ENCODE measurements at places on chromosomes 11 and 22.
A peak's percentile ranks its signal among the peaks of the same experiment; 100 is the strongest.

DNA sequence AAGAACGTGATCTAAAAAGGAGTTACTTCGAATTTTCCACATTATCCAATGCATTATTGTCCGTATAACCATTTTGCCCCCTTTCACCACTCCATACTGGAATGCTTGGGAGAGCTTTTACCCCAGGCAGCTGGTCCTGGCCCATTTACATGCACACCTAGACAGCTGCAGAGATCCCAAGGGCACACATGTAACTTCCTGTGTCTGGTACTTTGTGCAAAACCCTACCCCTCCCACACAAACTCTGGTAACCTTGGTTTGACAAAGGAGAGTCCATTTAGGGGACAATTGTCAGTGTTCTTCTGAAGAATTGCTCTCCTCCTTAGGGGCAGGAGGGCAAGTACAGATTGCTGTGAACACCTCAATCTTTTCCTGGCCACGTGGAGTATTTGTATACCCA lies 57.3 kb upstream of the SORL1 start:
- DNase-seq = no peak

GRCh38 chr22:48797731-48798130 lies 1029.9 kb downstream of the BRD1 start:
- DNase-seq = no peak

DNA sequence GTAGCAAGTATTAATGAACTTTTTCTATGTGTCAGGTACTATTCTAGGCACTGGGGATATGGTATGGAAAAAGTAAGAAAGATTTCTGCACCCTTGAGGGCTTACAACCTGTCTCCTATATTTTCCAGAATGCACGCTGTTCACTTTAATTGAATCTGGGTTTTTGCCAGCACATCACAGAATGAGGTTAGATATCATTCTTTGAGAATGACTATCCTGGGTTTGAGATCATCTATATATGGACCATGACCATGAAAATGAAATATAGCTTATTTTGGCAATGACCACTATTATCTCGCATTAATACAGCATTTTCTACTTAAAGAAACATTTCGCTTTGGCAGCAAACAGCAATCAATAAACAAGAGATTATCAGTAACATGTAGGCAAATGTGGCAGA lies 46.9 kb downstream of the C11orf71 start:
- DNase-seq = no peak

DNA sequence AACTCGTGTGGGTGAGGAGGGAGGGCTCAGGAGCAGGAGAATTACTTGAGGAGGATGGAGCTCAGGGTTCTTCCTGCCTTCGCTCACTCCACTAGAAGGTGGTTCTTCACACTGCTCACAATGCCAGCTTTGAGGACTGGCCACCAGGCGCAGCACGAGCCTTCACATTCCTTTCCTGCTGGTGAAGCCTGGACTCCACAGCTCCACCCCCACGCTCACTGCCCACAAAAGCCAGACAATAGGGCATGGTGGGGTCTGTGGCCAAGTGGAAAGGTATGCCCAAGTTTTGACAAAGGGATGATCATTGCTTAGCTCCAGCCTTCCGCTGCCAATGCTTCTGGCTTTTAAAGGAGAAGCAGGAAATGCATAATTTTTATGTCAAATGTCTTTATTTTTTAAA lies 58.0 kb upstream of the FADD start:
- no peak for DNase-seq

- DNase-seq = peak; percentile 47
Measured at GRCh38 chr11:117872420-117872961, 4.0 kb downstream of the FXYD6 start.

DNA sequence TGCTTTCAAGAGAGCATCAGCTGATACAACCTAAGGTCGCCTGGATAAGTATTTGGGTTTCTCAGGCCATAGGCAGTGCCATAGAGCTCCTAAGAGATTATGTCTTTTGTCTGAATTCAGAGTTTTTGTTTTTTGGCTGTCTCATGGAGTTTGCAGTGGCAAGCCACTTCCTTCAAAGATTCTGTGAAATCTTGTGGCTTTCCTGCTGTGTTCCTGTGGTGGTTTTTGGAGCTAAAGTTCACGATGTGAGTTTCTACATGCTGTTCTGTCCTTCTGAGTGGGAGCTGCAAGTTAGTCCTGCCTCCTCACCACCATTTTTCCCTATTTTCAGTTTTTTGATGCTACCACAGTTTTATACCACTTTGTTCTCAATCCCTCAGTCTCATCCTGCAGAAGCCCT lies 111.4 kb downstream of the COMMD9 start:
- no peak for DNase-seq

DNA sequence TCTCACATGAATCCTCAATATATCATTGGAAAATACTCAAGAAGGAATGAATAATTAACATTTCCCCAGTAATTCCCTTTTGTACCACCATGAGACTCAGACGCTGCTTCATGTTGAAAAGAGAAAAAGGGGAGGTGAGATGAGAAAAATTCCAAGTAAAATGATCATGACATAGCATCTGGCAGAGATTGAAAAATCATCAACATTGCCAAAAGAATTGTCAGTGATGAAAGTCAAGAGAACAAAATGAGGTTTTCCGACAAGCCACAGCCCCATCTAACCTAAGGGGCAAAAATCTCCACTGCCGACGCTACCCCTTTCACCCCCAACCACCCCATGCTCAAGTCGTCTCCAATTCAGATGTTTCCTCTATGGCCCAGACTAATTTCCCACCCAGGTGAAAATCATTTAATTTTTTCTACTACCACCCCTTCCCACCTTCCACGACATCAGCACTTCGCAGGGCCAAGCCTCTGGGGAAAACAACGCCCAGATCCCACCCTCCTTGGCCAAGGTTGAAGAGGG lies 1.2 kb downstream of the RAB6A start:
- DNase-seq = no peak

GRCh38 chr11:78418584-78419211 lies 1.1 kb upstream of the GAB2 start:
- no peak for DNase-seq

GRCh38 chr11:87810486-87810885 lies 364.8 kb downstream of the RAB38 start:
- no peak for DNase-seq

DNA sequence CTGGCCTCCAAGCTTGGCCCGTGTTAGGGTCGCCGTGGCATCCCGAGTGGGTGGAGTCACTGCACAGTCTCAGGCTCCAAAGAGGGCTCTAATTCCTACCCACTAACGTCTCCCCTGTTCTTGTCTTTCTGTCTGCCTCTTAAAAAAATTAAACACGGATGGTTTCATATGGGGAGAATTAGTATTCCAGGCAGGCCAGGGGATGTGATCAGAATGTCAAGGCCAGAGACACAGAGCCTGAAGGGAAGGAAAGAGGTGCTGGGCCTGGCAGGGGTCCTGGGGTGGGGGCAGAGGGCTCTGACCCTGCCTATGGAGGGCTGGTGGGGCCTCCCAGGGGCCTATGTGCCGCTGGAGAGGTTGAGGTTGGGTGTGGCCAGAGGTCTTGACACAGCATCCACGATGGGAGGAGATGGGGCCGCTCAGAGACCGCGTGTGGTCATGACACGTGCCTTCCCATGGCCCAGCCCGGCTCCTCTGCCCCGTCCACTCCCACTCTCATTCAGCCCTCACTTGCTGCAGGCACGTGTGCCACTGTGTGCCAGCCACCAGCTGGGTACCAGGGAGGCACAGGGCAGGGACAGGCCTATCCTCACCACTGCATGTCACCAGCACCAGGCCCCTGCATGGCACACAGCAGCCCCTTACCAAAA lies 56.5 kb downstream of the FLRT1 start:
- DNase-seq = no peak

GRCh38 chr11:68043349-68044144 lies 4.7 kb downstream of the TCIRG1 start:
- peak; percentile 71 for DNase-seq

DNA sequence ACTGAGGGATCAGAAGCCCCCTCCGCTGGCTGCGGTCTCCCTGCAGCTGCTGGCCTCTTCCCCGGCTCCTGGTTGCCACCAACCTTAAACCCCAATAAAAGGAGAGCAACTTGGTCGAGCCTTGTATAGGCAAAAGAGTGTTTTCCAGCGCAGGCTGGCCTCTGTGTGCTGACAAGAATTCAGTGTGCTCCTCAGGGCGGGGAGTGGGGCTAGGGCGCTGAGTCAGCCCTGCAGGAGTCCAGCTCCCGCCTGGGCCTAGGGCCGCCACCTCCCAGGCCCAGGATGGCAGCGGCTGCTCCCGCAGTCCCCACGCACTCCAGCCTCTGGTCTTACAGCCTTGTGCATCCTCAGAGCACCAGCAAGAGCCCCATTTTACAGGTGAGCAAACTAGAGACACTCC lies at the start of gene SHISAL1:
SHISAL1 (minus strand) TSS at position 186 of the 400 bp plus-strand sequence. CDS start 12,006 bp downstream, outside the sequence.
- no peak for DNase-seq

DNA sequence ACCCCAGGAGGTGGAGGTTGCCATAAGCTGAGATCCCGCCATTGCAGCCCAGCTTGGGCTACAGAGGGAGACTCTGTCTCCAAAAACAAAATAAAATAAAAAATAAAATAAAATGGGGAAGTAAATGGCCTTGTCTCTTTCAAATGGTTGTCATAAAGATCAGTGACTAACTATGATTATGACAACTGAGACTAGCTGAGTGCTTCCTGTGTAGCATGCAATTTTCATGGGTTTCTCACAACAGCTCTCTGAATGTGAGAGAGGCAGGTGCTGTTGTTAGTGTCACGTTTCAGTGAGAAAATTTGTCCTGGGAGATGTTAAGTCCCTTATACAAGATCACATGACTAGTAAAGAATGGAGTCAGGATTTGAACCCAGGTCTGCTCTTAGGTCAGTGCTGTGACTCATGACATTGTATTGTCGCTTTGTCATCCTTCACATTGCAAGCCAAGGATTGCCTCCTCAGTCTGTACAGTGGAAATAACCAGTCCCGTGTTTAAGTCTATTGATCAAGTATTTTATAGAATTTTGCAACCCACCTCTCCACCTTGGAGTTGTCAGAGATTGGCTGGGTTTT lies 163.3 kb upstream of the CCDC90B start:
- no peak for DNase-seq

DNA sequence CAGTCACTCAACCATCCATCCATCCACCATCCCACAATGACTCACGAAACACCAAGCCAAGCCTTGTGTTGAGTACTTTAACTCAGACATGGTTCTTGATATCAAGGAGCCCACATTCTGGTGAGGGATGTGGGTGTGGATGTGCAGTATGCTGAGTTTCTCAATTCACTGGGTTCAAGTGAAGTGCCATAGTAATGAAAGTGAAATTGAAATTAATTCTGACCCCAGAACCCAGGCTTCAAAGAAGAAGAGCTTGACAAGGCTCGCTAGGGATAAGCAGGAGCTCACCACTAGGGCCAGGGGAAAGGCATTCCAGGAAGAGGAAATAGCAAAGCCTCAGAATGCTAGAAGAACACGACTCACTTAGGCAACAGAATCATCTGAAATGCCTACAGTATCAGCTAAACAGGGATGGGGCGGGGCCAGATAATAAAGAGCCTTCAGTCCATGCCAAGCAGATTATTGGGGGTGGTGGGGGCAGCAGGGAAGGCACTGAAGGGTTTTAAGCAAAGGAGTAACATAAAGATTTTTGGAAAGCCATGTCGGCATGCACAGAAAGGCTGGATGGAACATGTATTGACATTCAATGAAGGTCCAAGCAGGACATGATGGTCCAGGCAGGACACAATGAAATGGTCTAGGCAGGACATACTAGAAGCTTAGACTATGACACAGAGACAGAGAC lies 37.2 kb downstream of the RTL6 start:
- DNase-seq = peak; percentile 47

GRCh38 chr11:13421561-13421960 lies 41.5 kb downstream of the BTBD10 start:
- no peak for DNase-seq

GRCh38 chr11:69362315-69362714 lies 68.4 kb downstream of the MYEOV start:
- DNase-seq = no peak

- no peak for DNase-seq
Measured at GRCh38 chr11:115097796-115098408, 406.3 kb downstream of the CADM1 start.

Measured in left forelimb (tissue), 1 donor.